ENCODE measurements at places on chromosomes 12 and 14. TPM values are rescaled to one million over a fixed set of nuclear protein-coding genes. Genes with fewer than 3 reads are reported as not detected.

The PRH1 gene
- total RNA-seq: 16.6 TPM

The ANG gene
- 5.1 TPM for total RNA-seq

The SYCP3 gene
- 0.14 TPM for total RNA-seq

The CCDC77 gene
- 4.3 TPM for total RNA-seq

The TAS2R8 gene
- not detected for total RNA-seq

The PSMC6 gene
- total RNA-seq: 100 TPM

The DEPDC4 gene
- 0.71 TPM for total RNA-seq

The APOF gene
- total RNA-seq: not detected

The WASHC3 gene
- 114 TPM for total RNA-seq

The CAPS2 gene
- total RNA-seq: 6.7 TPM

The ADAM21 gene
- 0.55 TPM for total RNA-seq

The KERA gene
- not detected for total RNA-seq

The TPH2 gene
- total RNA-seq: not detected

The DNM1L gene
- total RNA-seq: 61.3 TPM

The BICD1 gene
- total RNA-seq: 6.7 TPM

The BICDL1 gene
- total RNA-seq: not detected

The BDKRB1 gene
- 33.1 TPM for total RNA-seq

The STX2 gene
- 31.7 TPM for total RNA-seq

The FOXA1 gene
- not detected for total RNA-seq

The LIN7A gene
- 12.7 TPM for total RNA-seq

The RGS6 gene
- total RNA-seq: not detected

The TMEM63C gene
- 0.71 TPM for total RNA-seq

The KRT79 gene
- total RNA-seq: not detected

The NEMP1 gene
- 3.8 TPM for total RNA-seq

The RPL10L gene
- not detected for total RNA-seq

The NINJ2 gene
- 3.1 TPM for total RNA-seq

The CRADD gene
- total RNA-seq: 15.4 TPM

The HHIPL1 gene
- total RNA-seq: 4.4 TPM
